ENCODE measurements at places on chromosomes 2 and 18.

DNA sequence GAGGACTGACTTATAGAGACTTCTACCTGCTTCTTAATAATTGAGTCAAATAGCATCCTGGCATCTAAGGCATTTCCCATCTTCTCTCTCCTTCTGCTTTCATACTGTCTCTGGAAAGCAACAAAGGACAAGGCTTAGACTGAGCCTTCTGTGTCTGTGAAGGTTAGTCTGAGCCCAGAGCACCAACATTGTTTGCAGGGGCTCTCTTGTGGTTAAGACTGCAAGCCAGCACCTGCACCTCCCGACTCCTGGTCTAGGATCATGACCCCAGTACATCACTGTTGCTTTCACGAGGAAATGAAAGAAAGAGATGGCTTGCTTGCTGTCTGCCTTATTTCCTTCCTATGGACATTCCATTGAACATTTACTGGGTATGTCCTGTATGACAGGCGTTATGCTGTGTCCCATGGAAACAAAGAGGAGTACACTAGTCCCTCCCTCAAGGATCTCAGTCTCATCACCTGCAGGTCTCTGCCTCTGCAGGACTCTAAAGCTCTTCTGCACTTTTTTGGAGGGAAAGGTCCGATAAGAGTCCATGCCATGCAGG lies 315.8 kb upstream of the EPAS1 start:
- no peak for DNase-seq

DNA sequence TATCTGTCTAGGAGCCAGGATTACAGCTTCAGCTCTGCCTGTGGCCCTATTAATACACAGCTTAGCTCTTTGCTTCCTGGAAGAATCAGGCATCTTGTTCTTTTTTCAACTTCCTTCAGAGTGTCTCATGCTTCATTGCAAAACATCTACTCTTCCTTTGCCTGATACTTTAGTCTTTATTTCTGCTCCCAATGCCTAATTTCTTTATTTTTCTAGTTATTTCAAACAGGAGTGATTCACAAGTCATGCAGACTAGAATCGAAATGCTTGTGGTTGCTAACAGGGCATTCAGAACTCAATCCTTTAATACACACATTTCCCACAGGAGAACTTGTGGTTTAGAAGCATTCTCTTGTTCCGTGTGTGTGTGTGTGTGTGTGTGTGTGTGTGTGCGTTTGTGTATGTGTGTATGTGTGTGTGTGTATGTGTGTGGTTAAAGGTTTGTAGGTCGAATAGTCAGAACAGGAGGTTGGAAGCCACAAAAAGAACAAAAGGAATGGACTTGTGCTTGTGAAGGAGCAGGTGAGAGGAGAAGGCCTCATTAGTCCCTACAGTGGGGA lies 28.3 kb upstream of the INSIG2 start:
- DNase-seq: no peak

DNA sequence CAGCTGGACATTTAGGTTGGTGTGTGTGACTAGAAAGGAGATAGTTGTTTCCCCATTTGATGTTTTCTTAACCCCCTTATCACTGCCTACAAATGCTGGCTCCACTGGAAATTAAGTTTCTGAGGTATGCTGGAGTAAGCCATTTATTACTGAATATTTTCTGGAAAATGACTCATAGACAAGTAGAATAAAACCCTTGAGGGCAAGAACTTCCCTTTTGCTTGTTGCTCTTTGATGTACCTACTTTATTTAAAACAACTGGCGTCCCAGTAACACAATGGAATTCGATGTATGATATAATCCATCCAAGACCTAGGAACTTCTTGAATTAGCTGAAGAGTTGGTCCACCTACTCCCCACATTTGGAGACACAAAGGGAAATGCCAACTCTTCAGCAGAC lies 33.3 kb upstream of the SESTD1 start:
- no peak for DNase-seq

DNA sequence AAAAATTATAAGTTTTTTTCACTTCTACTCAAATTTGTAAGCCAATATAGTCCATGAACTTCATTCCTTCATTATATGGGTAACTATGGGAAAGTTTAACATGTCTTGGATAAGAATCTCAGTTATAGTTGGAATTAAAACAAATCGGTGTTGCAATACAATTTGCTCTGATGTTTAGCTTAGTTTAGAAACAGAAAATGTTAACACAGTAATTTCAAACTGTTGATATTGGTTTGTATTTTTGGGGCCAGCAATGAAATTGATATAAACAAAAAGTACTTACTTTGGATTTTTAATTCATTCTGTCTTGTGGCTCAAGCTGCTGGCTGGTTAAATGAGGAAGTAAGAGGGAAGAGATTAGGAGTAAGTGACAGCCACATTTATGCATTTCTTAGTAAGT lies 368.5 kb upstream of the NT5C1B start:
- no peak for DNase-seq

DNA sequence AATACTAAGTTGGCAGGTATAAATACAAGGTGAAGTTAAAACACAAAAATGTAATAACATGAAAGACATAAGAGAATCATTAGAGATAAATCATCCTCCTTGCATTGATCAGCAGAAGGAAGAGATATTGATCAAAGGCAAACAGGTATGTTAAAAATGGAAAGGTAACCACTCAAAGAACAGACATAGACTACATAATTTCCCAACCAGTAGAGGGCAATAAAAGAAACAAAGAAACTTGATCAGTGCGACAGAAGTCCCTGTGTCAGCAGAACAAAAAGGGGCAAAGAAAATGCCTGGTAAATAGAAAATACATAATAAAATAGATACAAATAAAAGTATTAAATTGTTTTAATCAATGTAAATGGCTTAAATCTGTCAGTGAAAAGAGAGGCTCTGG lies 53.6 kb downstream of the FAM228A start:
- peak; percentile 75 for DNase-seq

GRCh38 chr2:20999906-21000645 lies 43.8 kb downstream of the APOB start:
- DNase-seq: no peak

DNA sequence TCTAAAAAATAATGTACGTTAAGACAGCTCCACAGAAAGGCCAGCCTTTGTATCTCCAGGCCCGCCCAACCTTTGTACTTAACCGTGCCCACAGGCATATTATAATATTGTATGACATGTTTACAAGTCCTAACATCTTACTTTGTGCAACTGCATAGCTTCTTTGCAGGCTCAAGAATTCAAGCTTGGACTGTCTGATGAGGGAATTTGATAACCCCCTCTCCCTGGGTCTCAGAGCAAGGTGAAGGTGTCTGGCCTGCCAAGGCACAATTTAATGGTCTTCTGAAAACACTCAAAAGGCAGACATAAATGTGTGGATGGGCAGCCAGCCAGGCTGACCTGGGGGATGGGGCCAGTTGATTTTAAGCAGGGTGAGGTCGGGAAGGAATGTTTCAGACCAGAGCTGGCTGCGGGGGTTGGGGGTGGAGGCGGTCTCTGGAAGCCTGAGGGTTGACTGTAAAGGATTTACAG lies 732.7 kb upstream of the FANCL start:
- peak; percentile 29 for DNase-seq

- no peak for DNase-seq
Observed at GRCh38 chr18:681985-682384, 24.5 kb downstream of the TYMS start.

GRCh38 chr18:987325-988186 lies 82.9 kb downstream of the ADCYAP1 start:
- no peak for DNase-seq

GRCh38 chr2:75870651-75871137 lies 160.0 kb upstream of the GCFC2 start:
- no peak for DNase-seq

DNA sequence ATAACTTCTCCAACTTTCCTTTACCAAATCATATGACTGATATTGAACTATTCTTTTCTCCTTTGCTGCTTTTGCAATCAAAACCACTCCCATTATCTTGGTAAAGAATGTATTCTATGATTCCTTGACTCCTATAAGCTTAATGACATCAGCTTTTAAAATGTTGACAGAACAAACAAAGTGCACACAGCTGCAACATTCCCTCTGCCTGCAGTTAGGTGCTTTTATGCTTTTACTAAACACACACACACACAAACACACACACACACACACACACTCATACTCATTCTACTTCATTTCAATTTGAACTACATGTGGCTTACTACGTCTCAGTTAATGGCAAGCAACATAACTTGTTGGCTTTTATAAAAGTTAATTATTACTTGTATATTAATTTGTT lies 946.6 kb downstream of the DPP10 start:
- no peak for DNase-seq

DNA sequence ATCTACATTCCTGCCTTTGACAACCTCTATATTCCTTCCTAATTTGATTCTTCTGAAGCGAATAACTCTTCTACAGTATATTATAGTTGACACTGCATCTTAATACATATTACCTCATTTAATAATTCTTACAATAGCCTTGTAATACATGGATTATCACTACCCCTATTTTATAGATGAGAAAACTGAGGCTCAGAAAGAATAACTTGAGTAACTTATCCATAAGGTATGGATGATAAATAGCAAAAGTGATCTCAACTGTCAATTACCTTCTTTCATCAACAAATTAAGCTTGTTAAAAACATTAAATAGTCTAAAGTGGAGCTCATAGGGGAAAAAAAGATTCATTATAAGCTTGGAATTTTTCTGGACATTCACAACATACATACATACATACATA lies 4.6 kb downstream of the VPS54 start:
- DNase-seq: no peak

DNA sequence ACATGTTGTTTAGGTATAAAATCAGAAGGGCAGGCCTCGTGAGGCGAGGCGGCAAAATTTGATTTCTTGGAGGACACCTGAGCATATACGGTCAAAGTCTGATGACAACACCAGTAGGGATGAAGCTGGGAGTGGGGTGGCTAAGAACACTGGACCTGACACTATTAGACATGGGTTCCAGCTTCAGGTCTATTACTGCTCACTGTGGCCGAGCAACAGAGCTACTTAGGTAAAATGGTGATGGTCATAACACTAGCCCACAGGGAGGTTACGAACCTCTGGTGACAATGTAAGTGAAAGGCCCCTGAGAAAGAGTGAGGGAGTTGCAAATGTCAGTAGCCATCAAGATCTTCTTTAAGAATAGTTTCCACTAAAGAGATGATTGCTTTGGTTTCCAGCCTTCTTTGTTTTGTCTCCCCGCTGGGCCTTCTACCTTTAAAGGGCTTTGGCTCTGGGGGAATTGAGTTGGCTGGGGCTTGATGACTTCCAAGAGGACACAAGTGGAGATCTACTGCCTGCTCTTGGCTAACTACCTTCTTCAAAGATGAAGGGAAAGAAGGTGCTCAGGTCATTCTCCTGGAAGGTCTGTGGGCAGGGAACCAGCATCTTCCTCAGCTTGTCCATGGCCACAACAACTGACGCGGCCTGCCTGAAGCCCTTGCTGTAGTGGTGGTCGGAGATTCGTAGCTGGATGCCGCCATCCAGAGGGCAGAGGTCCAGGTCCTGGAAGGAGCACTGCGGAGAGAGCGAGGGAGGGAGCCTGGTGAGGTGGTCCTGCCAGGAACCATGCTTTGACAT lies 3.5 kb downstream of the IL1B start:
- no peak for DNase-seq

DNA sequence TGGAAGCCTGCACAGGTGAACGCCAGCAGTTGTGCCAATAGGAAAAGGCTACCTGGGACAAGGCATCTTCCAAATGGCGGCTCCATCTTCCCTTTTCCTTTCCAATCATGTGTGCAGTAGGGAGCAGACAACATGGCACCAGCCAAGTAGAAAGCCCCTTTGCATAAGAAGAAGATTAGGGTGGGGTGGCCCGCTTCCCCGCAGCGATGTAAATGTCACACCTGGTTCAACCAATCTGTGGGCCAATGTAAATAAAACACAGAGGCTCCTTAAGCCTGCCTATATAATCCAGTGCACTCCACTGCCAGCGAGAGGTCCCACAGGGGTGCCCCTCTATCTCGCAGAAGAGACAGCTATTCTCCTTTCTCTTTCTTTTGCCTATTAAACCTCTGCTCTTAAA lies 468.4 kb upstream of the CRIM1 start:
- no peak for DNase-seq

GRCh38 chr2:95402370-95403203 lies at the start of gene FAHD2A:
Gene FAHD2A, plus strand, starts transcription at chr2:95402708. Its CDS starts 2,851 bp downstream, at chr2:95405559.
- peak; percentile 89 for DNase-seq

GRCh38 chr2:96304606-96305005 lies 740 bp downstream of the SNRNP200 start:
- DNase-seq: no peak

GRCh38 chr2:240211598-240212424 lies 71.4 kb upstream of the OTOS start:
- no peak for DNase-seq

DNA sequence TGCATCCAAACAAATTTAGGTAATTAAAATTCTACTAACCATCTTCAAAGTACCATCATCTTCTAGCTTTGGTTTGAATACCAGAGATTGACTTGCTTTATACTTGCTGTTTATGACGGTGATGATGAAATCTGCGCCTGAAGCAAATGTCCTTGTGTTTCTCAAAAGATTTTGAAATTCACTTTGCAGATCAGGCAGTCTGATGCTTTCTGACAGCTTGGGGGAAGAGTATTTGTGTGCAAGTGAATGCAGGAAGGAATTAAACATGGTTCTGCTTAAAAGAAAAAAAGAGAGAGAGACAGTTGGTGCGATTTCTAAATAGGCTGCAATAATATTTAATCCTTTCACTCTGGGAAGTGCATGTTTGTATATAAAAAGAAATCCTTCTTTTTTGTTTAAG lies 29.6 kb downstream of the CSRNP3 start:
- no peak for DNase-seq

DNA sequence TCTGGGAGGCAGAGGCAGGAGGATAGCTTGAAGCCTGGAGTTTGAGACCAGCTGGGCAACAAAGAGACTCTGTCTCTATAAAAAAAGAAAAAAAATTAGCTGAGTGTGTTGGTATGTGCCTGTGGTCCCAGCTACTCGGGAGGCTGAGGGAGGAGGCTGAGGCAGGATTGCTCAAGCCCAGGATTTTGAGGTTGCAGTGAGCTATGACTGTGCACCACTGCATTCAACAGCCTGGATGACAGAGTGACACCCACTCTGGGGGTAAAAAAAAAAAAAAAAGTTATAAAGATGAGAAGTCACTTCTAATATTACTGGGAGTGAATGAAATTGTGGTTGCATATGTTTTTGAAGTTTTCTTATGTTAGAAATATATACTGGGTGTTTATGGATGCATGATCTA lies 71.6 kb downstream of the C2orf74 start:
- DNase-seq: no peak

- DNase-seq: no peak
Observed at GRCh38 chr2:19365126-19365525, 6.7 kb upstream of the OSR1 start.

DNA sequence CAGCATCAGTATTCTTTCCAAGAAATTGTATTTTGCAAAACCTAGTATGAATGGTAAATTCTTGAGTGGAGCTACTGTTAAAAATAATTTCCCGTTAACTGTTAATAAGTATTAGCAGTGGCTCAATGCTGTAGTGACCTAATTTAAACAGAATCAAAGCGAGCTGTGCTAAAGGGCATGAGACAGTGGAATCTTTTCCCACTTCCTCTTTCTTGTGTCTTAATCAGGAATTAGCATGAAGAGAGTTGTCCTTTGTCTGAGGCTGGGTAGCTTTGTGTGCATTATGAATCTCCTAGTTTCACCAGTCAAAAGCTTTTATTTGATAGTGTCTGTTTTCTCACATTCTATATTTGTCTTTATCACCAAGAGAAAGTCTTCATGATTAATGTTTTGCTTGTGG lies 298.8 kb upstream of the GCFC2 start:
- DNase-seq: no peak
